T-cell (primary cell): ENCODE measurements at places on chromosomes 12 and 14.

- DNase-seq: no peak
Measured at GRCh38 chr12:85530456-85530855, 250.4 kb downstream of the ALX1 start.

- no peak for DNase-seq
Measured at GRCh38 chr12:133234971-133235370, 706 bp downstream of the ANHX start.

- no peak for DNase-seq
Measured at GRCh38 chr12:48037267-48037915, 33.1 kb upstream of the COL2A1 start.

DNA sequence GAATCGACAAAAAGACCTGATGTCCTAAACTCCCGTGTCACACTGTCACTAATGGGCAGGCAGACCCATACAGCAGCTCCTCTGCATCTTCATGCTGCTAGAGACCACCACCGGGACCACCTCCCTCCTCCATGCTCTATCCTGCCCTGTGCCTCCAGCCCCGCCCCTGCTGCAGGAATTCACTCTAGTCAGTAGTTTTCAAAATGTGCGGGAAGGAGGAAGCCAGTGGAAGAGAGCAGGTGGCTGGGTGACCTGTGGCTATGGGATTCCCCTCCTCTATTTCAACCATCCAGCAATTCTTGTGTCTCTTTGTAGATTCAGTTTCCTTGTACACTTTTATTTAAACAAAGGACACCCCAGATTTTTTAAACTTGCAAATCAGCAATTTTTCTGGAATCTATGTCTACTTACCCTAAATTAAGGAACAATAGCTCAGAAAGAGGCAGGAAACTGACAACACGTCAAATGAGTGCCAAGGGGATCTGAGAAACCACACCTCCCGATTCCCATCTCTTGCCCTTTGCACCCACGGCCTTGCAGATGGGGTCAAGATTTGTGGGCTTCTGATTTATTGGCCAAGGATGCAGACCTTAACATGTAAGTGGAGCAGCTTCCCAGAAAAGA, 20.4 kb upstream of the MAP1LC3B2 start:
- no peak for DNase-seq

DNA sequence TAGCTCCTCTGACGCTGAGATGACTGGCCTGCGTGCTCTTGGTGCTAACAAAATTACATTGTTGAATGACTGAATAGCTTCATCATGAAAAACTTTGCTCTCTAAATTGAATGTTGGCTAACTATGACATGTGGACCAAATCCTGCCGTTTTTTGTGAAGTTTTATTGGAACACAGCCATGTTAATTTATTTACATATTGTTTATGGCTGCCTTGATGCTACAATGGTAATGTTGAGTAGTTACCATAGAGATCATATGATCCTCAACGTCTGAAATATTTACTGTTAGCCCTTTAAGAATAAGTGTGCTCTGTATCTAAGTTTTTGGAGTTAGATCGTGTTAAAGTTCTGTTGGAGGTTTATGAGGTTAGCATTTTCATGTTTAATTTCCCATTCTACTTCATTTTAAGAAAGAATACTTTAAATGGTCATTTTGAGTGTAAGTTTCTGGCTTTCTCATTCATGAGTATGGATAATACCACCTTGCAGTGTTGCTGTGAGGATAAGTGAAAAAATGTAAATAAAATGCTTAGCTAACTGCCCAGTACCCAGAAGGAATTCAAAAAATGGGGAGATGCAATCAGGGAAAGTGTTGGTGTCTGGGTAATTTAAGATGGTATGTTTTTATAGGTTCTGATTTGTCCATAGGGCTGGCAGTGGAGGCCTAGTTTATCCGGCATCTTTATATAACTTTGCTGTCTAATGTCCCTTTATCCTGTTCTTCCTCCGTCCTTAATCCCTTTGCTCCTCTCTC, 35.3 kb downstream of the NUBPL start:
- DNase-seq: no peak

DNA sequence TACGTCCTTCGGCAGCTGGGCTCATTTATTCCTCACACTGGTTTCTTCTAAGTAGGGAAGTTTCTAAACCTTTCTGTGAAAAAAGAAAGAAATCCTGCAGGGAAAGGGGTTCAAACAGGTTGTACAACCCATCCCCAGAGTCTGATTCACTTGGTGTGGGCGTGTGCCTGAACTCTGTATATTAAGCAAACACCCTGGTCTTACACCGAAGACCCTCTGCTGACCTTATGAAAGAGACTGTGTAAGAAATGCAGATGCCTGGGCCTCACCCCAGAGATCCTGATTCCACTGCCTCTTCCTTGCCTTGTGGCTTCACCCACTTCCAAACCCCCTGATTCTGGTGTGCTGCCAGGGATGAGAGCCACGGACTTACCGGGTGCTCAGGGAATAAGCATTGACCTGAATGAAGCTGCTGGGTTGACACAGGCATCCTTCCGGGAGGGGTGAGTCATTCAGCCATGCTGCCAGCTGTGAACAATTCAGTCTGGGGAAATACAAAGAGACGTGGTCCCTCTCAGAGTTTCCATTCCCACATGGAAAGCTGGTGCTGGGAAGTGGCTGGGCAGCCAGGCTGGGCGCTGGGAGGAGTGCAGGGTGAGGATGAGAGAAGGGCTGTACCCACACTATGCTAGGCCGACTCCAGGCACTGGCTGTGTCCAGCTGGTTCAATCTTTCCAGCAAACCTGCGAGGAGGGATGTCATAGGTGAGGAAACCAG, 26.5 kb upstream of the ACTN1 start:
- no peak for DNase-seq

- no peak for DNase-seq
Measured at GRCh38 chr12:92191061-92191460, 45.4 kb upstream of the BTG1 start.

DNA sequence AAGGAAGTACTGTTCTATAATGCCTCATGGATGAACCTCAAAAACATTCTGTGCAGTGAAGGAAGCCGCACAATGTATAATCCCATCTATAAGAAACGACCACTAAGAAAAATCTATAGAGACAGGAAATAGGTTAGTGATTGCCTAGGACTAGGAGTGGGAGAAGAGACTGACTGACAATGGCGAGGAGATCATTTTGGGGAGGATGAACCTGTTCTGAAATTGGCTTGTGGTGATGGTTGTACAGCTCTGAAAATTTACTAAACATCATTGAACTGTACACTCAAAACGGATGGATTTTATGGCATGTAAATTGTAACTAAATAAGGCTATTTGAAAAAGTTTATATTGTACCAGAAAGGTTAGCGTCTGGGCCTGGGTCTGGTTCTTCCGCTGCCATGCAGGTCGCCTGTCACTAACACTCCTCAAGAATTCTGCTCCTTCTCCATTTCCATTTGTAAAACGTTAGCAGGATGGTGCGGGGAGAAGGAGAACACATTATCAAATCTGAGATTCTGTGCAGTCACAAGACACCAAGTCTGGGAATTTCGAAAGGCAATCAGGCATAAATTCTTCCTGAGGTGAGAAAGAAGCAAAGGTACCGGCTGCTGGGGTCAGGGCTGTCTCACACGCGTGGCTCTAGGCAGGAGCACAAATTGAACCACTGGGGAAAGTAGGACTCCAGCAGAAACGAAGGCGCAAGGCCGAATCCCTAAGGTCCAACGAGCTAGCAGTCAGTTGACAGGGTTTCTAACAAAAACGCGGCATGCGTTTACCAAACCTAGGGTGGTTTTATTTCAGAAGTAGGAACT, 845 bp upstream of the COCH start:
- DNase-seq: no peak

- no peak for DNase-seq
Measured at GRCh38 chr12:76713986-76714385, 49.9 kb upstream of the ZDHHC17 start.

DNA sequence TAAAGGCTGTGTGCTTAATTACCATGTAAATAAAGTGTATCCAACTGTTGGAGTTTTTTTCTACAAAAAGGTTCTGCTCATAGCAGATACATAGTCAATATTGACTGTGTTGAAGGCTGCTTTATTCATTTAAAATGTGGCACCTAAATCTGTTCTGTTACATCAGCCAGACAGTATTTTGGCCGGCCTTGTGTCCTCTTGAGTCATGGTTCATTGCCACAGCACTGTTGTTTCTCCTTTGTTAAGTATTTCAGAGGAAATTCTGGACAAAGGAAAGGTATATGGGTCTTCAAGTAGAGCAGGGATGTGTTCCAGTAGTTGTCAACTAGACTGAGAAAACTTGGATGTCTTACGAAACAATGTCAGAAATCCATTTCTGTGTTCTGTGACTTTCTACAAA, 95.5 kb downstream of the SLC38A6 start:
- DNase-seq: no peak

- no peak for DNase-seq
Measured at GRCh38 chr14:69505338-69506240, 21.1 kb downstream of the PLEKHD1 start.

DNA sequence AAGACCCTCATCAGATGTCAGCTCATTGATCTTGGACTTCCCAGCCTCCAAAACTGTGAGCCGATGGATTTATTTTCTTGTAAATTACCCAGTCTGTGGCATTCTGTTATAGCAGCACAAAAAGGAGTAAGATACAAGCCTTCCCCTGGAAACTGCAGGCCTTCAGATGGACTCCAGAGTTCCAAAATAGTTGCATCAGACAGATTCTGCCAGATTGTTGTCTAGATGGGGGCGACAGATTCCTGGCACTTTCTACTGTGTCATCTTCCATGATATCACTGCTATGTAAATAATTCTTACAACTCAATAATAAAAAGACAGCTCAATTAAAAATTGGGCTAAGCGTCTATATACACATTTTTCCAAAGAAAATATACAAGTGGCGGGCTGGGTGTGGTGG, 17.2 kb upstream of the MARK3 start:
- no peak for DNase-seq

DNA sequence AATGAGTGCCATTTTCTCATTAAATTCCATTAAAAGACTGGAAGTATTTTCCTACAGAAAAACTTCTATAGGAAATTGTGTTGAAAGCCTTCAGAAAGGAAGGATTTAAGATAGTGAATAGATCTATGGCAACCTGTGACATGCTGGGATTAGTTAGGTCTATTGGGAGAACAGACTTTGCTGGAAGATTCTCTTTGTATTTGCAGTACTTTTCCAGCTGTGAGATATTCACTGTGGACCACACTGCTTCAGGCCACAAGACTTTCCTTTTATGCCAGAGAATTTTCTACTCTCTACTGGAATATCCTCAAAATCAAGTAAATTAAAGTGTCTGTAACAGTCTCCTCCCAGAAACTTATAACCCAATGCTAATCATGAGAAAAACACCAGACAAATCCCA, 136.2 kb downstream of the MYRFL start:
- DNase-seq: no peak
